ENCODE measurements at places on chromosomes 7 and 10.

- no peak for DNase-seq
Observed at GRCh38 chr7:29622335-29623265, 59.0 kb downstream of the PRR15 start.

DNA sequence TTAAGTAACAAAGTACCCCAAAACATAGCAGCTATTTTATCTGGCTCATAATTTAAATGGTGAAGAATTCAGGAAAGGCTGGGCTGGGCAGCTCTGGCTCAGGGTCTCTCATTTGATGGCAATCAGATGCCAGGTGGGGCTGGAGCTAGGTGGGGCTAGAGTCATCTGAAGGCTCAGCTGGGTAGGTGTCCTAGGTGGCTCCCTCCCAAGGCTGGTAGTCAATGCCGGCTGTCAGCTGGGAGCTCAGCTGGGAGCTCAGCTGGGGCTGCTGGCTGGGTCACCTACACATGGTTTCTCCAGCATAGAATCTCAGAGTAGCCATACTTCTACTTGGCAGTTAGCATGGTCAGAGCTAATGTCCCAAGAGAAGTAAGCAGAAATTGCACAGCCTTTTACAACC is 34.1 kb downstream of the OSBPL3 start:
- DNase-seq: no peak

- DNase-seq: no peak
Observed at GRCh38 chr7:2640846-2641316, 9.1 kb downstream of the TTYH3 start.

- no peak for DNase-seq
Observed at GRCh38 chr10:9825491-9826018, 1192.1 kb upstream of the CELF2 start.

- DNase-seq: no peak
Observed at GRCh38 chr7:121107923-121108498, 119.5 kb downstream of the CPED1 start.

DNA sequence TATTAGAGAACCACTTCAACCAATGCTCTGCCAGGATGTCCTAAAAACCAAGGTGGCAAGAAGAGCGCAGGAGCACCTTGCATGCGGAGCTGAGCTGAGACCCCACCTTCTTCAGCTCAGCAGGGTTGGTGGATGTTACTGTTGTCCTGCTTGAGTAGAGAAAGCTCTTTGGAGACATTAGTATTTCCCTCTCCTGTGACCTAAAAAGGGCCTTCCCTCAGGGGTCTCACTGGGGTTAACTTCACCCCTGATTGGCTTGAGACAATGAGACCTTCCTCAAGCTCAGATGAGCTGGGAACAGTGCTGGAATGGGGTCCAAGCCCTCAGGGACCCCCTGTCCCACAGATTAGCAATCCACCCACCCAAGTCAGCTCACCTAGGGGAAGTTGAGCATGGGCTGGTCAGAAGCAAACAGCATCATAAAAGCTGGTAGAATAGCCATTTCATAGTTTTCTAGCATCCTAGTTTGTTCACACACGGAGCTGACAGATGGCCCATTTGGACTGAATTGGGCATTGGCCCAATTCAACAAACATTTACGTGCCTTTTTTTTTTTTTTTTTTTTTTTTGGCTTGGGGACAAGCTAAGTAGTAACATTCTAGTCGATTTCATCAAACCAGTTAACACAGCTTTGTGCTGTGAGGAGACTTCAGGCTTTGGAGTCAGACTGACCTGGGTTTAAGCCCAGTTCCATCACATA is 100.6 kb upstream of the HABP2 start:
- DNase-seq: no peak

GRCh38 chr7:111363099-111363498 is 199.2 kb downstream of the IMMP2L start:
- DNase-seq: no peak

GRCh38 chr10:86630079-86630478 is 24.3 kb upstream of the OPN4 start:
- no peak for DNase-seq

DNA sequence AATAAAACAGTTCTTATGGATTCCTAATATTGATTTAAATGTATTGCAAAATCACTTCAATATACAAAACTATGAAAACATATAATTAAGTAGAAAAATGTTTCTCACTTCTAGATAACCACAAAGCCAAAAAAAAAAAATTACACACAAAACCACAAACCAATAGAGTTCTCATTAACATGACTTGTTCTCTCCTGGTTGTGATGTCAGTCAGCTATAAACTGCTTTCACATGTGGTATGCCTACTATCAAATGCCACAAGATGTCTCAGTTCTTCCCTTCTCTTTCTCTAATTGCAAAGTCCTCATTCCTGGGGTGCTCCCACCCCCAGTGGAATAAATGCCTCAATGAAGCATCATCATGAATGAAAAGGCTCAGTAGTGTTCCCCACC is 16.6 kb downstream of the GNAI1 start:
- peak; percentile 2 for DNase-seq

- DNase-seq: no peak
Observed at GRCh38 chr7:7375538-7375937, 160.1 kb downstream of the COL28A1 start.

DNA sequence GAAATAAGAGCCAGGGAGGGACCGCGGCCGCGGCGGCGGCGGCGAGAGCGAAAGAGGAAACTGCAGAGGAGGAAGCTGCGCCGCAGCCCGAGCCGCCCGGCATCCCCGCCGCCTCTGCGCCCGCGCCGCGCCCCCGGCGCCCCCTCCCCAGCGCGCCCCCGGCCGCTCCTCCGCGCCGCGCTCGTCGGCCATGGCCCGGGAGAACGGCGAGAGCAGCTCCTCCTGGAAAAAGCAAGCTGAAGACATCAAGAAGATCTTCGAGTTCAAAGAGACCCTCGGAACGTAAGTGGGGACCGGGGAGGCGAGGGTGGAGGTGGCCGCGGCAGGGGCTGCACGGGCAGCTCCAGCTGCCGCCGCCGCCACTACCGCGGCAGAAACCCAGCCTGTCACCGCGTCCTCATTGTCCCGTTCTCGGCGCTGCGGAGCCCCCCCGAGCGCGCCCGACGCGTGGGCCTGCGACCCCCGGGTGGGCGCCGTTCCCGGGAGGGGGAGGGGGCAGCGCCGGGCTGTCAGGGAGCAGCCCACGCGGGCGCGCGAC is 351 bp downstream of the CAMK1D start:
- no peak for DNase-seq

DNA sequence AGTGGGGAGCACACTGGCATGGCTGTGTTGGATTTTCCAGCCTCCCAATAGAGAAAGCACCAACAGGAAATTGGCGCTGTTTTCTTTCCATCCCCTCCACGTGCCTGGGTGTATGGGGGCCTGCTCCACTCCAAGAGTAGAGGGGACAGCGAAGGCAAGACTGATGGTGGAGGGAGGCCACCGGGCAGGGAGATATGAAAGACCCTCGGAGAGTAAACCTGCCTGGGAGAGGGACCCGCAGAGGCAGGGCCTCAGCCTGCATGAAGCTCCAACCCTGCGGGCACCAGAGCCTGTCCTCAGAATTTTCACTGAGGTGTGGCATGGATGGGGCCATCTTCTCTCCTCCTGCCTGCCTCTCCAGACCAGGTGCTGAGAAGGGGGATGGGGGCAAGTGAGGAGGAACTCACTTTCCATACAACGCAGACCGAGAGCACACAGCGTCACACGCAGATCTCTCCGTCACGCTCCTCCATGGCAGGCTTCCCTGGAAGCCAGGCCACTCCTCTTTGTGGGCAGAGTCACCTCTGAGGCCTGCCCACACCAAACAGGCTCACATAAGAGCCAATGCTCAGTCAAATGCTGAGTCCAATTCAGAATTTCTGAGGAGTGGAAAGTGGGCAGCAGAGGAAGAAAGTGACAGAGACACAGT is 18.8 kb downstream of the ANXA11 start:
- no peak for DNase-seq

GRCh38 chr7:30091491-30091912 is 43.3 kb upstream of the MTURN start:
- no peak for DNase-seq

- DNase-seq: no peak
Observed at GRCh38 chr7:48158404-48158803, 12.9 kb upstream of the ABCA13 start.

GRCh38 chr10:14481752-14482151 is 151.0 kb upstream of the FRMD4A start:
- DNase-seq: no peak

- no peak for DNase-seq
Observed at GRCh38 chr7:97094284-97094930, 23.1 kb upstream of the SDHAF3 start.

DNA sequence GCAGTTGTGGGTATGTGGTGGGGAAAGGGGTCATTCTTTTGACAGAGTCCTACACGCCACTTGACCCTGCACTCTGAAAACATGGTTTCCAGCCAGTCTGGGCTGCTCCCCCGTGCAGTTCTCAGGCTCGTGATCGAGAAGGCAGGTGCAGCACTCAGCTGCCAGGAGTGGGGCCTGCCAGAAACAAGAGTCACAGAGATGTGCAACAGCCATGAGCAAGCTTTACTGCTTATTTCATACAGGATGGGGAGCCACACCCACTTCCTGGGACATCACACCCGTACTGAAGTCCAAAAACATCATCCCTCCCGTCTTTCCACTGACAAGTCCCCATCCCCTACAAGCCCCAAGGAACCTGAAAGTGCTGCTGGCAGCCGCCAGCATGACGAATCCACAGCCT is 9.3 kb downstream of the ATG9B start:
- DNase-seq: no peak

DNA sequence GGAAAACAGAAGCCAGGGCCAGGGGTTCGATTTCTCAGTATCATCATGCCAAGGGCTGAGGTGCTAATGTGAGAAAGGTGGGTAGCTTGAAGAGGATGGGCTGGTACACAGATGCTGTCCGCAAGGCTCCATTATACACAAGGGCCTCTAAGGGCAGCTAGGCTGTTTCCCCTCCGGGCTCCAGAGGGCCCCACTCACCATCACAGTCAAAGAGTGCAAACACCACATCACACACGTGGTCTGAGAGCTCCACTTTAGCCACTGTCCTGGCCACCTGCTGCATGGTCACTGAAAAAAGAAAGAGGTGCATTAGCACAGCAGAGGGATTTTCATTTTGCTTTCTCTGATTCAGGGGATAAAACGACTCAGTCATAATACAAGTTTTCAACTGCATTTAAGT is 20.9 kb upstream of the DNAJB12 start:
- no peak for DNase-seq

GRCh38 chr10:126373147-126373546 is 15.1 kb downstream of the ADAM12 start:
- no peak for DNase-seq

- DNase-seq: no peak
Observed at GRCh38 chr7:26853788-26854393, 10.5 kb downstream of the SKAP2 start.

- DNase-seq: no peak
Observed at GRCh38 chr7:97022491-97023306, 1.9 kb downstream of the DLX5 start.

DNA sequence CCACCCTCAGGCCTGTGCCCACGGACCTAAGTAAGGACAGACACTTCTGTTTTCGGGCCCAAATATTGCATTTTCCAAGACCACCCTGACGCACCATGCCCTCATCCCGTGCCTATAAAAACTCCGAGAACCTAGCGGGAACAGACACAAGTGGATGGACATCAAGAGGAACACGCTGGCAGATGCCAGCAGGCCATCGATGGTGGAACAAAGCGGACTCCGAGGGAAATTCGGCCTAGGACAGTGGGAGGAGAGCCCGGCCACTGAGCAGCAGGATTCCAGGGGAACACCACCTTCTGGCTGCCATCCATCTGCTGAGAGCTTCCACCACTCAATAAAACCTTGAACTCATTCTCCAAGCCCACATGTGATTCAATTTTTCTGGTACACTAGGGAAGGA is 243.6 kb upstream of the ZWINT start:
- DNase-seq: no peak

DNA sequence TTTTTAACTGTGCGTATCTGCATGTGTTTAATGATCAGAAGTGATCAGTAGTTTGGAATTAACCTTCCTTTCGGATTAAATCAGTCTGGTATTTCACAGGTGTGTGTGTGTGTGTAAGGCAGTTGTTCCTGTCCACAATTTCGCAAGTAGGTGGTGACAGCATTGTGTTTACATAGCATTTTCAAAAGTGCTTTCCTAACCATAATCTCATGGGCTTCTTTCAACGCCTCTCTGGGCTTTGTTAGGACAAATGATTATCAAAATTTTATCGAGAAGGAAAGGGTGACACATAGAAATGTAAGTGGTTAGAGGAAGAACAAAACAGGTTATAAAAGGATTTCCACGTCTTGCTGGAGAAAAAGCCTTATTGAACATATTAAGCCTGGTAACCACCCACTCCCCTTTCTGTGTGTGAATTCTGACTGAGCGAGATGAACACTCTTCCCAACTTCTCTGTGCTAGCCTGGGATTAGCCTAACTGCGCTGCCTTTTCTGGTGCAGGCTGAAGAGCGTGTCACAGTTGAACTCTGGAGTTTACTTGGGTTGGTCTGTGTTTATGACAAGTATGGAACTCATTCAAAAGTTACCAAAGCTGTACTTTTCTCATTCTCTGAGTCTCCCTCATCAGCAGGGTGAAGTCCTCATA is 292.3 kb upstream of the PITRM1 start:
- no peak for DNase-seq

DNA sequence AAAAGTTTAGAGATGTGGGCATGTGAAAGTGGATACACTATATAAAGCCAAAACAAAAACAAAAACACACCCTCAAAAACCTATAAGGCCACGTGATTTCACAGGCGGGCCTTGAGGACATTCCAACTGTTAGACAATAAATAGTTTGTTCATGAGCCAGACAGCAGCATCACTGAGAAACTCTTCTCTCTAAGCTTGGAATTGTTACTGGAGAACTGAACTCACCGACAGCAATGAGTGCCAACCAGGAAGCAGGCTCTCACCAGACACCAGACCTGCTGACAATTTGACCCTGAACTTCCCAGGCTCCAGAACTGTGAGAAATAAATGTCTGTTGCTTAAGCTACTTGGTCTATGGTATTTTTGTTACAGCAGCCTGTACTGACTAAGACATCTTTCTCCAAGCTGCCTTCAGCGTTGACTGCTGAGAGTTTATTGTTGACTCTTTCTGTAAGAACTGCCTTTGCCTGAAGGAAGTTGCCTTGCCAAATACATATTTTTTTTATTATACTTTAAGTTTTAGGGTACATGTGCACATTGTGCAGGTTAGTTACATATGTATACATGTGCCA is 107.5 kb downstream of the EPDR1 start:
- no peak for DNase-seq

- no peak for DNase-seq
Observed at GRCh38 chr7:30422922-30423321, 55.7 kb downstream of the NOD1 start.

- no peak for DNase-seq
Observed at GRCh38 chr10:131477457-131478121, 166.1 kb upstream of the TCERG1L start.

GRCh38 chr7:143455491-143455890 is 12.2 kb downstream of the TAS2R60 start:
- no peak for DNase-seq

- no peak for DNase-seq
Observed at GRCh38 chr10:97140049-97140846, 45.5 kb downstream of the SLIT1 start.

GRCh38 chr10:33935350-33935749 is 600.9 kb upstream of the NRP1 start:
- no peak for DNase-seq
